ENCODE measurements at places on chromosomes 11 and 22.
A peak's percentile ranks its signal among the peaks of the same experiment; 100 is the strongest.

- DNase-seq = no peak
These were observed at the start of gene TRIM6 for GRCh38 chr11:5596607-5597201. Gene TRIM6 (plus strand): TSS chr11:5596637. CDS start chr11:5596898, 261 bp downstream.

DNA sequence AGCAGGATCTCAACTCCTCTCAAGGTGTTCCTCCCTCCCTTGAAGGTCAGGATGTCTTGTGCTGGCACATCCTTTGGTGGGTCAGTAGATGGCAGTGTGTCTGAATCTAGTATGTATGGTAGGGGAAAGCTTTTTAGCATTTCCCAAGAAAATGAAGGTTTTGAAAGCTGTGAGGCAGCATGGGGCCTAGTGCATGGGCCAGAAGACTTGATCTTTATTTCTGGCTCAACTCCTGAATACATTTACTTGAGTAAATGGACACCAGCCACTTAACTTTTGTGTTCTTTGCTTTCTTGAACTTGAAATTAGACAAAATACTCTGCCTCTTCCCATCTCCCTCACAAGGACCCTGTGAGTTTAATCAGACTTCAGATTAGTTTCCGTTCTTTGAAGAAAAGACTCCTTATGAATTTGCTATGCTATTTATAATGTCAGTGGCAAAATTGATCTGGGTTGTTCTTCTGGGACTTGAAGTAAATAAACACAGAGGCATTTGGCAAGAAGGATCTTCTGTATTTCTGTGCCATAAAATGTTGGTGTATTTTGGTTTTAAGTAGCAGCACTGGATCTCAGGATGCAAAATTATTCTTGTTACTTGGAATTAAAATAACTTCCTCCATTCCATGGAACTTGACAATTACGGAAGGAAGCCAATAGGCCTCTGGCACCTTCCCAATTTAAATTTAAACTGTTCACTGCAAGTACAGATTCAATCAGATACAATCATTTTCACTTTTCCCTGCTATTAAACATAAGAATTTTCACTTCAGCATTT is 288.8 kb downstream of the CASP12 start:
- no peak for DNase-seq

DNA sequence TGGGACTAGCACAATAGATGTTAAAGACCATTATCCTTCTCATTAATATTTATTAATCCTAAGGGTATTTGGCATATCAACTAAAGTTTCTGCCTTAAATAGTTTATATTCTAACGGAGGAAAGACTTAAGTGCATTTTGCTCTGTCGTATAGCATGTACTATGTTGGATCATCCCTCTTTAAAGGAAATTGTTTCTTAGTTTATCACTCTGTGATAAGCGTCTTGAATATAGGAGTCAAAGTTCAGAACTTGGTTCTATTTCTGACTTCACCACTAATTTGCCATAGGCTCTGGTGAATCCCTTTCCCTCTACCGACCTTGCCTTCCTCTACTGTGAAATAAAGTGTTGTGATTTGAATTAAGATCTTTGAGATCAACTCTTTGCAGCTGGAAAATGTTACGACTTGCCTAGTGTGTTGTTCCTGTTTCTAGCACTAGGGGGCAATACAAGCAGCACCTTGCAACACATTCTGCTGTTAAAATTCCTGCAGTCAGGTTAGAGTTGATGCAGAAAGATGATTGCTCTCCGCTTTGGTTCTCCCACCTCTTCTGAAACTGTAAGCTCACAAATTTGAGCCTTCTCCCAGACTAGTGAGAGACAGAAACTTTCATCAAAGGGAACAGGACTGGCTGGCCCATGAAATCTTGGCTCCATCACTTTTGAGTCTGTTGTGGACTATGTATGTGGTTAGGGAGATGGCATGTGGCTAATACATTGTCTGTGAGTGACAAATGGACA is 27.8 kb upstream of the ZNRF3 start:
- DNase-seq = peak; percentile 63

DNA sequence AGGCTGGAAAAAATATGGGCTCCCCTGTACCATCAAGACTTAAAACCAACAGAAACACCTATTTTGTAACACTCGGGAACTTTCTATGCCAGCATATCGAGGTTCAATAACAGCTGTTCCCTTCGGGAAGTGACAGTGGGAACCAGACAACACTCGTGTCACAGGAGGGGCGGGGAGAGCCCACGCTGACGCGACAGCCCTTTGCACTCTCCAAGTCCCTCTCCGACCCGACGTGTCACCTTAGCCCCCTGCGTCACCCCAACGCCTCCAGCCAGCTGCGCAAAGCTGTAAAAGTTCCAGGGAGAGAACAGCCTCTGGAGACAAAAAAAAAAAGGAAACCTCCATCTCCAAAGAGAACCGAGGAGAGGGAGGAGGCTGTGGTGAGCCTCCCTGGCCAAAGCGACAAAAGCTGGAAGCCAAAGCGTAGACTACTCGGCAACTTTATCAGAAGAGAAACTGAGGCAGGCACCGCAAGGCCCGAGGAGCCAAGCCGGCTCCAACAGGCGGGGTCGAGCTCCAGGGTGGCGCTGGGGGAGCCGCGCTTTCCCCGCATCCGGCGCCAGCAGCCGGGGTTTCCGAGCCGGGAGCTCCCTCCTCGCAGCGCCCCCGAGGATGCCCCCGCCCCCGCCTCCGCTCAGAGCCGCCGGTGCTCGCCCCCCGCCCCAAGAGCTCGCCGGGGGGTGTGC is 751 bp downstream of the ARFGAP3 start:
- DNase-seq = no peak

DNA sequence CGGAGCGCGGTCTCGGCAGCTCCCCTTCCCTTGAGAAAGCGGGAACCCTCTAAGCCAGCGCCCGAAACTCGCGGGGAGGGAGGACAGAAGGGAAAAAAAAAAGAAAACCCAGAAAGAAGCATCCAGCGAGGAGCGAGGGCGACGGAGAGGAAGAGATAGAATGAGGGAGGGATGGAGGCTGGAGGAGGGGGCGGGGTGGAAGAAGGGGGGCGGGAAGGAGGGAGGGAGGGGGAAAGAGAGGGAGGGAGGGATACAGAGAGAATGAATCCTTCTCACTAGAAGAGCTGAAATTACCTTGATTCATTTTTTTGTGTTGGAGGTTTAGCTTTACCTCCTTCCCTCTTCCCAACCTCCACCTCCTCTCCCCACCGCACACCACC is 19.3 kb upstream of the BDNF start:
- no peak for DNase-seq

DNA sequence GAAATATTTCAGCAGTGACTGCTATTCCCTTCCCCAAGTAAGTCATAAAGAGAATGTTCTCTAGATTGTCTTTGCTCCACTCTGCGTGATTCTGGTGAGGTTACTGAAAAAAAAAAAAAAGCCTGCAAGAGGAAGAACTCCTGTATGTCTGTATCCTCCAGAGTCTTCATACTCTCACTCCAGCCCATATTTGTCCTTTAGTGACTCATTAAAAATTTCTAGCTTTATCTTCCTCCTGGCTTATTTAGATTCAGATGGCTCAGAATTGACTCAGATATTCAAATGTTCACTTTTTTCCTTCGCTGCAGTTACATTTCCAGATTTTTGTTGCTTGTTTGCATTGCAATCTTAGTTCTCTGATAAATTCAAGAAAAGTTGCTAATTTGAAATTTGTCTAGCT is 76.3 kb upstream of the CNTN5 start:
- no peak for DNase-seq

DNA sequence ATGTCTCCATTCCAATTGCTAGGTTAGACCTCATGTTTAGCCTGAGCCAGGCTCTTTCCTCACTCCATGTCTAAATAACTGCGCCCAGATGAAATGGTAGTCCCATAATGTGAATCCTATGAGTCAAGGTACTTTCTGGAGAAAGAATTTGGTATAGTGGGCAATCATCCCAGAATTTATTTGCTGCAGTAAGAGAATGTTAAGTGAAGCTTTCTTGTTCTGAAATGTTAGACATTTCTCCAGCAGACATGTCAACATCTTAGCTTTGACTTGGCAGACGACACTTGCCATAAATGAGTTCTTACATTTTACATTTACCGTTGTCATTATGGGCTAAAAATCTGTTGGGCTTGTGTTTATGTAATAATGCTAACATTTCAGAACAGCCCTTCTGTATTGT is 165.2 kb downstream of the PGR start:
- no peak for DNase-seq

DNA sequence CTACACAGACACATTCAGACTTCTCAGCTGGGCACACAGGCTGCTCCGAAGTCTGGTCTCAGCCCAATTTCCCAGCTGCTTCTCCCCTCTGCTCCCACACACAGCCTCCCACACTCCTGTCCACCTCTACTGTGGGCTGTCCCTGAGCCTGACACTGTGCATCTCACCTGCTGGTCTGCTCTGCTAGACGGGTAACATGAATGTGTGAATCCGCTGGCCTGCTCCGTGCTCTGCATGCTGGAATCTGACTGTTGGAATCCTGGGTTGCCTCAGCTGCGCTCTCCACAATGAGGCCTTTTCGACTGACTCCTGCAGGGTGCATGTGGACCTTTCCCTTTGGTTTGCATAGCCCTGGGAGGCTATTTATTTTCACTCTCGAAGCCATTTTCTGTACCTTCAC is 489.5 kb upstream of the B3GAT1 start:
- no peak for DNase-seq

DNA sequence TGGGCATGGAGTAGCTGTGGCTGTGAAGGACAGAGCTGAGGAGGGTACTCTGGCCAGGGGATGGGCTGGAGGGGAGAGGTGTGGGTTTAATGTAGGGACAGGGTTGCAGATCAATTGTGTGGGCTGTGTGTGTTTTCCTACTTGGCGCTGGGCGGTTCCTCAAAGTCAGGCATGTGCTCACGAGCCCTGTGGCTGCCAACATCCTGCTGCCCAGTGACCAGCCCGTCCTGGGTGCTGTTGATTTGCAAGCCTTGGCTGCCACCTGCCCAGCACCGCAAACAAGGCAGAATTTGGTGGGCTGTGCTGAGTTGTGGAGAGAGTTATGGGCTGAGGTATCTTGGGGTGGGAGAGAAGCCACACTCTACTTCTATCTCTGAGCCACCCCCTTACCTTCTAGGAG is 69.2 kb downstream of the SCN3B start:
- DNase-seq = no peak

DNA sequence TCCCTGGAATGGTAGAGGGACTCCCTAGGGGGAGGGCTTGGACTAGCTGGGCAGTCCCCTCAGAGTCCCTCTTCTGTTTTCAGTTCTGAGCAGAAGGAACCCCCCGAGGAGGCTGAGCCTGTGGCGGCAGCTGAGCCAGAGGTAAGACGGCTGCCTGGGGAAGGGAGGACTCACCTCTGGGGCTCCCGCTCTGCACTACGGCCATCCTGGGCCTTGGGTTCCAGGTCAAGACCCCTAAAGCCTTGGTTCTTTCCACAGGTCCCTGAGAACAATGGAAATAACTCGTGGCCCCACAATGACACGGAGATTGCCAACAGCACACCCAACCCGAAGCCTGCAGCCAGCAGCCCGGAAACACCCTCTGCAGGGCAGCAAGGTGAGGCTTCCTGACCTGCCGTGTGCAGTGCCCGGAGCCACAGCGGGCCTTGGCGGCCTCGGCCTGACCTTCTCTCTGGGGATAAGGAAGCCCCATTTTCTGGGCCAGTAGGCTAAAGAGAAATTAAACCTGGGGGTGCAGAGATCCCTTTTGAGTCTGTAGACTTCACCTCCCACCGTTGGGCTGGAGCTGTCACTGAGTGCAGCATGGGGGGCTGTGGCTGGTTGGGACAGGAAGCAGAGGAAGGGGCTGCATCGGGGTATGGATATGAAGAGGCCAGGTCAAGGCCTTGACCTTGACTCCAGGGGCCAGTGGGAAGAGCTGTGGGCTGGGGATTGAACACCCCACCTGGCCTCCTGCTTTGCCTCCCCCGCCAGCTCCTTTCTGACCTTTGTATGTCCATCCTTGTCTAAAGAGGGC is 15.0 kb downstream of the INCENP start:
- DNase-seq = no peak

DNA sequence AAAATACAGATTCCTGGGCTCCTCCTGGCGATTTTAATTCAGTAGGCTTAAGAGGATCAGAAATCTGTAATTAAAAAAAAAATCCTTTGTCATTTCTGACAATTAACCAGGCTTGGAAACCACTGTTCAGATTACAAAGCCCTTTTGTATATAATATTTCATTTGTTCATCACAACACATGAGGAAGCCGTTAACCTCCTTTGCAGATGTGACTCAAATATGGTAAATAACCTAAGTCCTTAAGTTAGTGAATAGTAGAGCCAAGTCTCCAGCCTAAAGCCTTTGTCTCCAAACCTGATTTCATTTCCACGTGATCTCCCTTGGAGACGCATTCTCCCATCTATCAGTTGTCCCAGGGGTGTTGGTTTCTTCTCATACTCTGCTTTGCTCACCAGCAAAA is 67.6 kb downstream of the UBASH3B start:
- no peak for DNase-seq

DNA sequence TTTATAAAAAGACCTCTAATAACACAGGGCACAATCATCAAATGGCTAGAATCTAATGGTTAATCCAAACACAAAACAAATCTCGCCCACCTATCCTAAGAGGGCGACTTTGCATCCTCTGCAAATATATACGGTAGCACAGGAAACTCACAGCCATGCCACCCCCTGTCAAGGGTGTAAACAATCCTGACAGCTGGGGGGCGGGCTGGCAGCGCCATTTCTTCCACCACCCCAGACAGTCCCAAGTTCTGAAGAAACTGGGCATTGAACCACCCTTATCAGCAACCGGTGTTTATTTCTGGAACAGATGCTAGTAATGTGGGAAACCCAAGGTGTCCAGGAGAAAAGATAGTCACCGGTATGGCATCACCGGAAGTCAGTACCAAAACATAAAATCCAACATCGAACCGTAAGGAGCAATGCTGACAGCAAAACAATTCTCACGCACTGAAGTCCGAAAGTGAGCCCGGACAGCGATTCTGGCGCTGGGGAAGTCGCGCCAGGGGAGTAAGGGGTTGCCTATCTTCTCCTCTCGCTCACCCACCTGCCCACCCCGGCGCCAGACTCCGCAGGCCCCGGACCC is 825 bp downstream of the FBXO3 start:
- no peak for DNase-seq

DNA sequence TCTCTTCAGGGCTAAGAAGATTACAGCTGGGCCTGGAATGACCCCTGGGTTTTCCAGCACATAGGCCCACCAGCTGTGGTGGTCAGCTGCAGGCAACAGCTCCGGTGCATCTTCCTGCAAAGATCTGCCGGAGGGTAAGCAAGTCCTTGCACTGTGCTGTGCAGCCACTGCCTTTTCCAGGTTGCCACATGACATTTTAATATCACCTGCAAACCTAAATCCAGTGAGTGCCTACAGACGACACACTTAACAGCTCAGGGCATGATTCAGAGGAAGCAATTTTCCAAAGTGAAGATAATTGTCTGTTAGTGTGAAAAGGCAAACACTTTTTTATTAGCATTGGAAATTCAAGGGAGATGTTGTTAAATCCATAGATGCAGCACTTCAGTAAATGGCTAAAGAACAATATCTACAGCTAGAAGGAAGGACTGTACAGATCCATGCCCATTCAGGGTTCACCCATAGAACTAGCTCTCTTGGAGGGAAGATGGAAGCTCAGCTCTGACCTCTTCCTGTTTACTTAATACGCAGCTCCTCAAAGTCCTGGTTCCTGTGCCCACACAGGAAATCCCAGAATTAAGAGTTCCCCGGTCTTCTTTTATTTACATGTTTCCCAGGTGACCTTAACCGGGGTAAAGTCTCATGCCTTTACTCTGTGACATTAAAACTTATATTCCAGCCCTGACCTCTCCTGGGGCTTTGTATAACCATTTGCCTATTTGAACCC is 13.3 kb upstream of the NRIP3 start:
- DNase-seq = peak; percentile 38

- DNase-seq = no peak
These were observed 54.5 kb downstream of the C11orf91 start for GRCh38 chr11:33646168-33646567.

- no peak for DNase-seq
These were observed 204.6 kb downstream of the BARX2 start for GRCh38 chr11:129580278-129580677.
